ENCODE measurements at places on chromosomes 1 and 21. TPM values are rescaled to one million over a fixed set of nuclear protein-coding genes. Genes with fewer than 3 reads are reported as not detected.

- no peak overlapping the region for H3K27ac ChIP-seq
- no peaks in the 10 kb centered on the region for H3K36me3 ChIP-seq
- DNase-seq = no peak
These were observed 774.5 kb upstream of the NEGR1 start for GRCh38 chr1:73056826-73057225.

GRCh38 chr1:180185971-180186645, 31.4 kb downstream of the QSOX1 start:
- no peaks in the 10 kb centered on the region for H3K27me3 ChIP-seq
- H3K4me1 ChIP-seq = no peaks in the 10 kb centered on the region
- no peak overlapping the region for H3K4me3 ChIP-seq
- peaks cover 29% of the 10 kb centered on the region for H3K36me3 ChIP-seq
- no peak overlapping the region for H3K27ac ChIP-seq

DNA sequence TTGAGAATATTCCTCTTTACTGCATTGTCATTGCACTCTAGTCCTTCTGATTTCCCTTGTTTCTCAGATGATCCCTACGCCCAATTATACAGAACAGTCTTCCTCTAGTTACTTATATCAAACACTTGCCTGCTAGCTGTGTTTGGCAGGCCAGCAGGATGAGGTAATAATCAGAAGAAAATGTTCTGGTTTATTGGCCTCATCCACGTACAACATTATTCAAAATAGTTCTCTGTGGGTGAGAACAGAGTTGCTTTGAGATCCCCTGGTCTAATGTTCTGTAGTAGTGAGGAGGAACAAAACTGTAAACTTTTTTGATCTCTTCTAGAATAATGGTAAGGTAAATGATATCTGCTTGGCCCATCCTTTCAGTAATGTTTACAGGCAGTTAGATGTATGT, 22.3 kb upstream of the C1orf105 start:
- no peak overlapping the region for H3K4me3 ChIP-seq
- DNase-seq = no peak
- H3K36me3 ChIP-seq = no peaks in the 10 kb centered on the region

DNA sequence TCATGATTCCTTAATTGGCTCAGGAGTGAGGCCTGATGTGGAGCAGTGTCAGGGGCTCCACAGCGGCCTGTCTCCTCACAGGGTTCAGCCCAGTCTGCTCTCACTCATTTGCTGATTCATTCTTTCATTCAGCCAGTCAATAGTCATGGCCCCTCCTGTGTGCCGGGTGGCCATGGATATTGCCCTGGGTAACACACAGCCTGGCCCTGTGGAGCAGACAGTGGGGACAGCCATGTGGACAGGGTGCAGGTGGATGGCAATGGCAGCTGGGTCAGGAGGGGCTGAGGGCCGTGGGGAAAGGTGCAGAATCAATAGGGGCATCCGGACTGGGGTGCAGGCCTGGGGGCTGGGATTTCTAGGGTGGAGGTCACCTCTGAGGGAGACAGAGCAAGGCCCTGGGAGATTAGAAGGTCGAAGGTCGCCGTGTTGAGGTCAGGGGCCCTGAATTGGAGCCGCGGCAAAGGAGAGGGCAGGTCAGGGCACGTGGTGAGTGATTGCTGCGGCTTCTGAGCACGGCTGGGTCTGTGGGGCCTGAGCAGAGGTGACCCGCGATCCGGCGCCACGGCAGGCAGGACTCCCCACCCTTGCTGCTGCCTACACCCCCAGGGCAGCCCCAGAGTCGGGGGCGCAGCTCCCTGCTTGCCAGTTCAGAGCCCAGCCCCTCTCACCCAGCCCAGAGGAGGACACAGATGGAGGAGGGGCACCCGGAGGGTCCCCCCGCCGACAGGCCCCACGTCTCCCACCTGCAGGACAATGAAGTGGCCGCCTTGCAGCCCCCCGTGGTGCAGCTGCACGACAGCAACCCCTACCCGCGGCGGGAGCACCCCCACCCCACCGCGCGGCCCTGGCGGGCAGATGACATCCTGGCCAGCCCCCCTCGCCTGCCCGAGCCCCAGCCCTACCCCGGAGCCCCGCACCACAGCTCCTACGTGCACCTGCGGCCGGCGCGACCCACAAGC, 33.4 kb downstream of the SLC19A1 start:
- no peak overlapping the region for H3K4me3 ChIP-seq
- no peaks in the 10 kb centered on the region for H3K36me3 ChIP-seq
- no peaks in the 10 kb centered on the region for H3K4me1 ChIP-seq
- H3K27ac ChIP-seq = no peak overlapping the region
- DNase-seq = no peak
- no peaks in the 10 kb centered on the region for H3K27me3 ChIP-seq

DNA sequence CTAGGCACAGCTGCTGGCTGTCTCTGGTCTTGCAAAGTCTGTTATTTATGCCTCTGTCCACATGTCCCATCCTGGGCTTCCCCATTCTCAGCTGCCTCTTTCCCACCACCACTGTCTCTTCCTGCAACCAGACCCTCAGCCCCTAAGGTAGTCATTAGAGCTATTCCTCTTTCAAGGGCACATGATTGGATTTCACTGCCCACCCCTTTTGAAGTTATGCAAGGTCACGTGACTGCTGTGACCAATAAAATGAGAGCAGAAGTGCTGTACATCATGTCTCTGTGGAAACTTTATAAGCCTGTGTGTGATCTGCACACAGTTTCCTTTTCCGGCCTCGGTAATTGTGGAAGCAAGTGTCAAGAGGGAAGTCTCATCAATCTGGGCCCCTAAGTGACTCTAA, 136.6 kb upstream of the HMGB4 start:
- DNase-seq = no peak
- H3K4me3 ChIP-seq = no peak overlapping the region
- no peak overlapping the region for H3K27ac ChIP-seq

DNA sequence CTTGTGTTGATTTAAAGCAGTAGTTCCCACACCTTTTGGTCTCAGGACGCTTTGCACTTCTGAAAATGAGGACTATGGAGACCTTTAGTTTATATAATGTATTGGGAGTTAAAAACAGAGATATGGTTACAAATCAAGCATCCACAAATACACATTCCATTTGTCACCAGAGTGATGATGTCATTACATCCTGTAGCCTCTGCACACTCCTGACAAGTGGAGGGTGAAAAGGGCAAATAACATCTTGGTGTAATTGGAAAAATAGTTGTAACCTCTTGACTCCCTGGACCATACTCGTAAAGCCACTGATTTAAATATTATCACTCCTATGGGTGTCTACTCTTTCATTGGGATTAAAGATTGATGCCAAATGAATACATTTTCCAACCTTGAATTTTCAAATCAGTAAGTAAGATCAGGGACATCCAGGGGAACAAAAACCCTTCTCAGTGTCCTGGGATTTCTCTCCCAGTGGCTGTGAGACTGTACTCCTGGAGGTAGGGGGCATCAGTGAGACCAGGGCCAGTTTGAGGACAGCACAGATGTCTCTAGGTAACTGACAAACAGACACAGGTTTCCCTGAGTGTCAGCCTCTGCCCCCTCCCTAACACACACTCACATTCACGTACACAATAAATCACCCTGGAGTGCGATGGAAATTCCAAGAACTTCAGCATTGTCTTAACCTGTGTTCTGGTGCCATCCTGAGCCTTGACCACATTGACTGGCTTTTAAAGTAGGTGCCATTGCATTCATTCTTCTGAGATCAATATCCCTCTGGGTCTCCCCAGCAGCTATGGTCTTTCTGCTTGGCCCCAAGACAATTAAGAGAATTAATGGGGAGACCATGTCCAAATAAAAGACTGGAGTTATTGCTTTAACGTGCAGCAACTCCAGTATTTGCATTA, 63.0 kb downstream of the NR5A2 start:
- DNase-seq = no peak
- no peaks in the 10 kb centered on the region for H3K4me1 ChIP-seq
- H3K36me3 ChIP-seq = no peaks in the 10 kb centered on the region
- peaks cover 8% of the 10 kb centered on the region for H3K27me3 ChIP-seq

DNA sequence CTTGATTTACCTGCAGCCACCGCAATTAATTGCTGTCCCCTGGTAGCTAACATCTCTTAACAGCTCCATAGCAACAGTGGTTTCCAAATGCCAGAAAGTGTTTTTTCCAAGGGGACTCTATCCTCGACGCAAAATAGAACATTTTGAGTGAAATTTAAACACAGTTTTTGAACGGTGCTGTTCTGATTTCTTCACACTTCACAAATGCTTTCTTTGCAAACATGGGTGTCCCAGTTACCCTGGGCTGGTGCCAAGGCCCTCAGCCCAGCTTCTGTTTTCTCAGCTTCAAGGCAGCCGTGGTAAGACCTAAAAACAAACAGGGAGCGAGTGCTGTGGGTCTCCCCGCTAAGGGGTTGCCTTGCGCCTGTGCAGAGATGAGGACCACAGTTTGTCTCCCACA, 147.3 kb upstream of the VAMP3 start:
- no peaks in the 10 kb centered on the region for H3K4me1 ChIP-seq
- H3K27me3 ChIP-seq = no peaks in the 10 kb centered on the region
- no peak overlapping the region for H3K27ac ChIP-seq
- DNase-seq = no peak

GRCh38 chr1:92544756-92545165, 58.0 kb upstream of the GFI1 start:
- DNase-seq = no peak
- H3K4me1 ChIP-seq = no peaks in the 10 kb centered on the region
- H3K27ac ChIP-seq = no peak overlapping the region
- no peak overlapping the region for H3K4me3 ChIP-seq

DNA sequence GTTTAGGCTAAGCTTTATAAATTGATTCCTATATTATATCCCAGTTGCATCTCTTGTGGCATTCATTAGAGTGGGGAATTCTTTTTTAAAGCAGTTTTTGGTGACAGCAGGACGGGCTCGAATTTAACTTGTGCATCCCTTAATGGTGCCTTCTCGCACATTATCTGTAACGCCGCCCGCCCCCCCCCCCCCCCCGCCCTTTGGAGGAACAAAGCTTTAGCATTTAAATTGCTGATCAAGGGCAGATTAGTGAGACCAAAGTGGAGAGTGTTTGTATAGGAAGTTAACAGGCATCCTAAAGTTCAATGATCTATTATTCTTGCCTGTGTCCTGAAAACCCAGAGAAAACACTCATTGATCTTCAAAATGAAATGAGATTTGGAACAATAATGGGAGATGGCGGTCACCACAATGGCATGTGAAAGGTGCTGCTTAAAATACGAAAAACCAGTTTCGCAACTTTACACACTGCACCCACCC, 2.2 kb downstream of the LMO4 start:
- no peak overlapping the region for H3K27ac ChIP-seq
- no peak for DNase-seq
- no peaks in the 10 kb centered on the region for H3K36me3 ChIP-seq
- peaks cover 53% of the 10 kb centered on the region for H3K4me1 ChIP-seq
- peak overlapping the region; percentile 76 for H3K4me3 ChIP-seq
- peaks cover 55% of the 10 kb centered on the region for H3K27me3 ChIP-seq

GRCh38 chr1:115973154-115973553, 3.2 kb upstream of the SLC22A15 start:
- H3K36me3 ChIP-seq = no peaks in the 10 kb centered on the region
- DNase-seq = no peak
- no peak overlapping the region for H3K4me3 ChIP-seq

DNA sequence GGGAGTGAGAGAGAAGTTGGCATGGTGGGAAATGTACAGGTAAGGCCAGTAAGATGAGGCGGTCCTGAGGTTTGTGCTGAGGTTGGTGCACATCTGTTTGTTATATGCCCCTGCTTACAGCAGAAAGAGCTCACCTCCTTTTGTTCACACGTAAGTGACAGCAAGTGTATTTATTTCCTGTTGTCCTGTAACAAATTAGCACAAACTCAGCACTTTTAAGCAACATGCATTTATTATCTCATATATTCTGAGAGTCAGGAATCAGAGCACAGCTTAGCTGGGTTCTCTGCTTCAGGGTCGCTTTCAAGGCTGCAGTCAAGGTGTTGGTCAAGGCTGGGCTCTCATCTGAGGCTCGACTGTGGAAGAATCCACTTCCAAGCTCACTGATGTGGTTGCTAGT, 45.8 kb downstream of the TENT5C start:
- no peaks in the 10 kb centered on the region for H3K36me3 ChIP-seq
- H3K27me3 ChIP-seq = no peaks in the 10 kb centered on the region
- DNase-seq = peak; percentile 46
- H3K4me1 ChIP-seq = peaks cover 67% of the 10 kb centered on the region
- peak overlapping the region; percentile 52 for H3K4me3 ChIP-seq
- H3K27ac ChIP-seq = peak overlapping the region; percentile 48

DNA sequence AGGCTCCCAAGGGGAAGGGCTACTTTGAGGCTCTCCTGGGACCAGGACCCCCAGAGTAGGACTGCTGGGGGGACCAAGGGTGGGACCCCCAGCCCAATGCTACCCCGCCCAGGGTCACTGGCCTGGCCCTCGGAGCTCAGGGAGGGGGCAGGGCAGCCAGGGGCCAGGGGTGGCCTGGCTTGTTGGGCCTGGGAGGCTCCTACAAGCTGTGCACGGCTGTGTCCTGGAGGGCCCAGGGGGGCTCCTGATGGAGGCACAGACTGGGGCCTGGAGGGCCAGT, 2.2 kb downstream of the HES4 start:
- no peak overlapping the region for H3K4me3 ChIP-seq
- H3K27ac ChIP-seq = no peak overlapping the region
- peaks cover 38% of the 10 kb centered on the region for H3K4me1 ChIP-seq

DNA sequence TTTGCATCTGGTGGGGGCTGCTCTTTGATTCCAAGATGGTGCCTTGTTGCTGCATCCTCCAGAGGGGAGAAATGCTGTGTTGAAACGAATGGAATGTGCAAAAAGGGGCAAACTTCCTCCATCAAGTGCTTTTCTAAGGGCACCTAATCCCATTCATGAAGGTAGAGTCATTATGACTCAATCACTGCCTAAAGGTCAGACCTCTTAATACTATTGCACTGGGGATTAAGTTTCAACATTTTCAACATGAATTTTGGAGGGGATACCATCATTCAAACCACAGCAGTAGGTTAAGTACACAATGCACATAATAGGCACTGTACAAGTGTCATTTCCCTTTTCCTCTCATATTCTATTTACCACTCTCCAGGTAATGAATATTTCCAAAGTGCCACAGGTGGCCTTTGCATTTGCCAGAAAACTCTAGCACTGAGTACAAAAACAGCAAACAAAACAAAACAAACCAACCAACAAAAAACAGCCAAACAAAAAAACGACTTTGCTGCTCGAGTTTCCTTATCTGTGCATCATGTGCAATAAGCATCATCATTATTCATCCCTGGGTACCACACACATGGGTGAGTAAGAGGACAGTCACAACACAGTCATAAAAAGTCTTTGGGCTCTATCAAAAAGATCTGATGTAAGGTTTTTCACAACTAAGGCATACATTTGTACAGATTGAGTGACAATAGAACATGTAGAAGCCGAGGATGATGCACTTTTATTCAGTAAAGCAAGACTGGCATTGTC, 42.5 kb downstream of the IFI44 start:
- no peak overlapping the region for H3K4me3 ChIP-seq
- no peak for DNase-seq
- H3K27ac ChIP-seq = no peak overlapping the region
- no peaks in the 10 kb centered on the region for H3K36me3 ChIP-seq
- no peaks in the 10 kb centered on the region for H3K27me3 ChIP-seq
- no peaks in the 10 kb centered on the region for H3K4me1 ChIP-seq

- H3K27me3 ChIP-seq = no peaks in the 10 kb centered on the region
- peaks cover 23% of the 10 kb centered on the region for H3K4me1 ChIP-seq
These were observed 10.2 kb downstream of the DDI2 start for GRCh38 chr1:15627343-15627988.

The GSTM5 gene
- total RNA-seq = not detected

The HSD3B2 gene
- total RNA-seq = not detected

The C1orf174 gene
- 15.4 TPM for total RNA-seq

The SPRR2A gene
- not detected for total RNA-seq

The SPRR4 gene
- total RNA-seq = not detected

The HPDL gene
- total RNA-seq = not detected
